ENCODE measurements at places on chromosomes 5 and 9.

DNA sequence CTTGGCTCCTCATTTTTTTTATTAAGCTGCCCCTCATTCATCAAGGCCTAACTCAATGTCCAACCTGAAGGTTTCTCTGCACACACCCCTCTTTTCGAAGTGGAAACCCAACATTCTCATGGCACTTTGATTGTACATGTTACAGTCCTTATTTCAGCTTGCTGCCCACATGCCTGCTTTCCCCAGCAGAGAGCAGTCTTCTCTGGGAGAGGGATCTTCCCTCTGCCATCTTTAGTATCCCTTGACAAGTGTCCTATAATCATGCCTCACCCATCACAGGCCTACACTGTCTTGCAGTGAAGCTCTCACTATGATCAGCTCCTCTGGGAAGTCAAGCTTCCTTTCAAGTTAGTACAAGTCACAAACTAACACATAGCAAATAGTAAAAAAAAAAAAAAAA lies 175.1 kb downstream of the ACER2 start:
- no peak for DNase-seq

- DNase-seq = no peak
These were observed 336.2 kb upstream of the ZNF462 start for GRCh38 chr9:106526716-106527204.

- DNase-seq = peak; percentile 58
These were observed 13.9 kb upstream of the OSMR start for GRCh38 chr5:38831909-38832308.

DNA sequence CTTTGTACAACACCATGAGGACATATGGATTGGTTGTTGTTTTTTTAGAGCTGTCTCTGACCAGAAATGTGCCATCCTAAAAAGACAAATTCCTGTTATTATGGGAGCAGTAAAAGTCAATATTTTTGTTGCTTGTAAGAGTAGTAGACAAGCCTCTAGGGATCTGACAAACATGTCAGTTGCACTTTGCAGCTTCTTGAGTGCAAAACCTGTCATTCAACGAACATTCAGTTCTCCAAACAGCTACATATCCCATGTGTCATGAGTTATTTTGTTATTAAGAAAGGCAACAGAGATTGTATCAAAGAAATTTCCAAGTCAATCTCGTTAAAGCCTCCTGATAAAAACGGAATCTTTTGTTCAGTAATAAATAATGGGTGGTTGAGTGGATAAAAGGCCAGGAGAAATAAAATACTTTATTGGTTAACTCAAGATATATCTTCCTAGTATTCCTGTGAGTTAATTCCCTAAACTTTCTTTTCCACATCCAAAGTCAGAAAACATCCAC lies 18.1 kb downstream of the C5orf58 start:
- DNase-seq = no peak

GRCh38 chr5:176629853-176630680 lies at the start of the genes EIF4E1B and SNCB:
EIF4E1B (plus strand) TSS chr5:176630675; CDS start chr5:176642788, 12,113 bp downstream.
SNCB (minus strand) TSS chr5:176630534; CDS start chr5:176629654, 880 bp downstream.
- DNase-seq = peak; percentile 65

- DNase-seq = no peak
These were observed 7.8 kb upstream of the SOX30 start for GRCh38 chr5:157659868-157660660.

GRCh38 chr5:143134269-143134668 lies 269.2 kb downstream of the NR3C1 start:
- peak; percentile 17 for DNase-seq

DNA sequence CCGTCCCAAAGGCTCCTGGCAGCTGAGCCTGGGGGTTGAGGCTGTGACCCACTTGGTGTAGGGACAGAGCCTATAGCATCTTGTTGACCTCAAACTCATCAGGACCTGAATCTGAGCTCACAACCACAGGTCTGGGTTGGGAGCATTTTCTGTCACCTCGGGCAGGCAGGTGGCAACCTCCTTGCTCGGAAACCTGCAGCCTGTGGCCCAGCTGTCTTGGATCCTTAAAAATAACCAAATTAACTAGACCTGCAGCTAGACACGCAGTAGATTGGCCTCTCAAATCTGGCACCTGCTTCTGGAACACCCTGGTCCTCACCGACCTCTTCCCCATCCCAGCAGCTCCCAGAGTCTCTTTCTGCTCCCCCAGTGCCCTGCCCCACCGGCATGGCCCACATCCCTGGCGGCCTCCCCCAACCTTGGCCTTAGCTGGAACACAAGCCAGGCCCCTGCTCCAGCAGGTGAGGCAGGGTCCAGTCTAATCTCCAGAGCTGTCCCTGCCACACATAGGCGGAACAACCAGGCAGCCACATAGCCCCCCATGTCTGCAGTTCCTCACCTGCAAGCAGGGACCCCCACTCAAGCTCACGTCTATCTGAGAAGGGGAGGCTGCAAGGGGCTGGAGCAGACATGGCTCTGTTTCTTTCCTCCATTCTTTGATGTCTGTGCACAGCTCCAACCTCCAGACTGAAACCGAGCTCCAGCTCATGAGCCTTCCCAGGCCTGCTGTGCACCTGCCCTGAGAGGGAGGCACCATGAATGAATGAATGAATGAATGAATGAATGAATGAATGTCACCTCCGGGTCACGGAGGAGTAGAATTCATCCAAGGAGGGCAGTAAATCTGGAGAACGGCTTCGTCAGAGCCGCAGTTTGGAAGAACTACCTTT lies 28.3 kb downstream of the PAEP start:
- DNase-seq = no peak

DNA sequence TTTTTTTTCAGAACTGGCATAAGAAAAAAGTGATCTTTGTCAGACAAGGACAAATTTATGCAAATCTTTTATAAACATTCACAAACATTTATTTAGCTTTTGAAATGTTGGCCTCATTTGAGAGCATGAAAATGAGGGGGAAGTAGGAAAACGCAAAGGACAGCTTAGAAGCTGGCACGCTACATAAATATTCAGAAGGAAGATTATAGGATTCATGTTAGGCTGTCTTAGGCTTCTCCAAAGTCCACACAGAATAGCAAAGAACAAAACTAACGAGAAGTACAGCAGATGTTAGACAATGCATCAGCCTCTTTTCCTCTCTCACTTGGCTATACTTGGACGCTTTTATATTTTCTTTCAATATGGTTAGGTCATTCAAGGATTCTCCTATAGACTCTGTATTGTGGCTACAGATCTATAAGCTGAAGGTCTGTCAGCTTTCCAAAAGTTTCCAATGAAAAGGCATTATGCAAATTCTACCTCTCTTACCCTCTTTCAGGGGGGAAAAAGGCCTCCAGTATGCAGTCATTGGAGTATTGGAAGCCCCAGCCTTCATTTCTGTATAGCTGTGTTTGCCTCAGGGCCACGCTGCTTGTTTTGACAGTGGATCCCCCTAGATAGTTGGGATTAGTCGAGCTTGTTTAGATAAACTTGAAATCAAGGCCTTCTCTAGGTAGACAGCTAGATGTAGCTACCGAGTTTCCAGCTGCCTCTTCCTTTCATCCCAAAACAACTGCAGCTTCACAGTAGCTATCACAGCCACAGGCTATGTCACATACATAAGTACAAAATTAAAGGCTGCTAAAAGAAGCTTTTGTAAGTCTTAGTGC lies 153.0 kb downstream of the DENND1A start:
- DNase-seq = no peak

DNA sequence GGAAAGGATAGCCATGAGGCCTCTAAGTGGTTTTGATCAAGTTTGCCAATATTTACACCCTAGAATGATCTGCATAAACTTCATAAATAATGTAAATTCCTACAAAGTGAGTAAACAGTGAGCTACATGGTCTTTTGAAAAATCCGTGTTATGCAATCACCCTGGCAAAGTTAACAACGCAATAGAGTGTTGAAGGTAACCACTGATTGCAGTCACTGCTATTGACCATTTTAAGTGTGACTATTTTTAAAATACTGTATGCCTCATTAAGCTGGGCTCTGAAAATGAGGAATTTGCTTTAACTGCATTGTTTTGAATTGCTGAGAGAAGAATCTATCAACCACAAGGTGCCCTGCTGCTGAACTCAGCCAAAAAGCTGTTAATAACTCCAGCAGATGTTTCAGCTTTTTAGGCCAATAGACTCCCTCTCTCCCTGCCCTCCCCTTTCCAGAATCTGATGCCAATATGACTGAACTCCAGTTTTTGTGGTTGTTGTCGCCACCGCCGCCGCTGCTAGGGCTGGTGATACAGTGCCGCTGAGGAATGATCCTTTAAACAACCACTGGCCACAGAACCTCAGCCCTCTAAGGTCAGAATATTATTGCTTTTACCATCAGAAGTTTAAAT lies 35.3 kb upstream of the SMARCA2 start:
- no peak for DNase-seq

- DNase-seq = peak; percentile 25
These were observed 10.6 kb upstream of the QSOX2 start for GRCh38 chr9:136255896-136256890.

GRCh38 chr5:96440185-96440538 lies 7.1 kb upstream of the PCSK1 start:
- DNase-seq = no peak

- peak; percentile 53 for DNase-seq
These were observed 61.7 kb downstream of the MRPL36 start for GRCh38 chr5:1737790-1738405.

GRCh38 chr5:138271281-138271680 lies 3.1 kb downstream of the GFRA3 start:
- DNase-seq = no peak

DNA sequence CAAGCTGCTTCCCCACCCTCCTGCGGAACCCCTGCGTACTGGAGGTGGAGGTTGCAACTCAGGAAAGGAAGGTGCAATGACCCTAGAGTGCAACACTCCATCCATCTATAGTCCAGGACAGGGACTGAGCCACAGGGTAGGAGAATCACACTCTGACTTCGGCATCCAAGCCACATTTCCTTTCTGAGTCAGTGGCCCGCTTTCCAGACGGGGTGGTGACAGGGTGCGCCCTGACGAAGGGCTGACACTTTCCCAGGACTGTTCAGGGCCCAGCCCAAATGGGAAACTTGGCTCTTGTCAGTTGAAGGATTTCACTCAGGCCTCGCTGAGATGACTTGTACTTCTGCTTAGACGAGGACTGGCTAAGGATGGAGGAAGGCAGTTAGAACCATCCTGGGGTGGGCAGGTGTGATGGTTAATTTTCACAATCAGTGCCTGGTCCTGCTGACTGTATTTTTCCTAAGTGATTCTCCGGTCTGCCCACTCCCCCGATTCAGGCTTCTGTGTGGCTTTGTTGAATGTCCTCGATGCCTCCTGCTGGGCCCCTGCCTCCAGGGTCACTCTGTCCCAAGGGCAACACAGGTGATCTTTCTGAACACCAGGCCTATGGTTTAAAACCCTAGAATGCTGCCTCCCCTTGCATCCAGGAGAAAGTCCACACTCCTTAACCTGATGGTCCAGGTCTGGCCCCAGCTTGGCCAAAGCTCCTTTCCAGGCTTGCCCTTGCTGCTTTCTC lies 228.1 kb downstream of the FSTL4 start:
- DNase-seq = no peak

GRCh38 chr5:2334719-2335118 lies 416.8 kb downstream of the IRX2 start:
- no peak for DNase-seq

DNA sequence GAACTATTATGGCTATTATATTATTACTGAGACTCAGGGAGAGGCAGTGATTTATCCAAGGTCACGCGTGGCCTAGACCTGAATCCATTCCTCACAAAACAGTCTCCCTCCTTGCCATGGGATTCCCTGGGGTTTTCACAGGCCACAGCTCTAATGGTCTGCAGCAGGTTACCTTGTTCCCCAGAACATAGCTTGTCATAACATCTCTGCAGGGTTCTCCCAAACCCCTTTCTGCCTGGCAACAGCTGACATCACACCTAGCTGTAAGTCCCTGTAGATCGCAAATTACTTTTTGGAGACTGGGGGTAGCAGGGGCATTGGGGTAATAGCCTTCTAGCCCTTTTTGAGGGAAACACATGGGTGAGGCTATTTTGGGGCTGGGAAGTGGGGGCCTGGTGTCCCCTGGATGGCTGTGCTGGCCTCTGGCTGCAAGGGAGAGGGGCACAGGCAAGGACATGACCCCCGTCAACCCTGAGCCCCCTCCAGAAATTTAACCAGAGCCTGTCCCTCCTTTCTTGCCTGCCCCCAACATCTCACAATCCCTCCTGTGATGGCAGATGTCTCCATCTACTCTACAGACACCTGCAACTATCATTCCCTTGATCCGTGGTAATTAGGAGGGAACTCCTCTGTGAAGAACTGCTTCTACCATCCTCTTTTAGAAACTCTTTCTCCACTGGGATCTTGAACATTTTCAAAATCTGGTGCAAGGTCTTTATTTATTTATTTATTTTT lies 1.3 kb downstream of the CD74 start:
- DNase-seq = no peak

DNA sequence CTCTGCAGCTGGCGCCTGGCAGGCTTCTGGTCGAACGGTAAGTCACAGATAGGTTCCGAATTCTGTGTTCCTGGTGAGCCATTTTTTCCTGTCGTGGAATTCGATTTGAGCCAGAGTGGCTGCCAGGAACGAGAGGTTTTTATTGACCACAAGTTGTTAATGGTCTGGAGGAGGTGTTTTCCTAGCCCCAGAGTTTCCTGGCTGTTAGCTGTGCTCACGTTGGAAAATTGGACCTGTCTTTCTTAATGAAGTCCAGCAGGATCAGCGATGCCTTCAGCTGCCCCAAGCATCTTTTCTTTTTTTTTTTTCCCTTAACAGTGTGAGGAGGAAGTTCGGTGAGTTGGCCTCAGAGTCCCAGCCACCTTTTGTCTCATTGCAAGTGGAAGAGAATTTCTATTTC lies 62.9 kb downstream of the COL5A1 start:
- no peak for DNase-seq
